ENCODE measurements at places on chromosomes 6 and 20.

DNA sequence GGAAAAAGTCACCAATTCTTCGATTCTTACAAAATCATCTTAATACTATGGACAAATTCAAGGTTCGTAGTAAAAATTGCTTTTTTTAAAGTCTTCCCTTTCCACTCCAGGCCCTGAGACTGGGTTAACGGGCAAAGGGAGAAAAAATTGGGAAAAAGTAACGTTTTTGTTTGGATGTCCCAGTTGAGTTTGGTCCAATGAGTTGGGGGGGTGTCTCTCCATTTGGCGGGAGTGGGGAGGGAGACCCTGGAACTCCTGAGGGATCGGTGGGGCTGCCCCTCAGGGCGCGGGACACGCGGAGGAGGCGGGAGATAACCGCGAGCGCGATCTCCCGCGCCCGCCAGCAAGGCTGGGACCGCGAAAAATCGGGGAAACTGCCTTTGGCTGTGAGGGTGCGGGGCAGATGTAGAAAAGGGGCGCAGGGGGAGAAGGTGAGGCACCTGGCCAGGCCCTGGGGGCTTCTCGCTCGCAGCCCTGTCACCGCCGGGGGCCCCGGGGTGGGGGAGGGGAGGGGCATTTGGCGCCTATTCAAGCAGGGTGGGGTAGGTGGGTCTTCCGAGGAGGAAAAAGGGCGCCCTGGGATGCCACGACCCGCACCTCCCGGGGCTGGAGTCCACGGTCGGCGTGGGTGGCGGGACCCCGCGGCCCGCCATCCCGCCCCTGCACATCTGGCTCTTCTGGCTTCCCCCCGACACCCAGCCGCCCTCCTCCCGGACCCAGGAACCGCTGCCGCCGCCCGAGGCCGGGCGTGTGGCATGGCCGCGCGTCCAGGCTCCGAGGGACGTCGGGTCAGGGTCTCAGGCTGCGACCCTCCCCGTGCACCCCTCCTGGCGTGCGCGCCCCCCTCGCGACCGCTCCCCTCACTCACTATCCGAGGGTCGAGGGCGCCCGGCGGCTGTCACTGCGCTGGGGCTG, 595 bp downstream of the FBXO5 start:
- no peak for DNase-seq

DNA sequence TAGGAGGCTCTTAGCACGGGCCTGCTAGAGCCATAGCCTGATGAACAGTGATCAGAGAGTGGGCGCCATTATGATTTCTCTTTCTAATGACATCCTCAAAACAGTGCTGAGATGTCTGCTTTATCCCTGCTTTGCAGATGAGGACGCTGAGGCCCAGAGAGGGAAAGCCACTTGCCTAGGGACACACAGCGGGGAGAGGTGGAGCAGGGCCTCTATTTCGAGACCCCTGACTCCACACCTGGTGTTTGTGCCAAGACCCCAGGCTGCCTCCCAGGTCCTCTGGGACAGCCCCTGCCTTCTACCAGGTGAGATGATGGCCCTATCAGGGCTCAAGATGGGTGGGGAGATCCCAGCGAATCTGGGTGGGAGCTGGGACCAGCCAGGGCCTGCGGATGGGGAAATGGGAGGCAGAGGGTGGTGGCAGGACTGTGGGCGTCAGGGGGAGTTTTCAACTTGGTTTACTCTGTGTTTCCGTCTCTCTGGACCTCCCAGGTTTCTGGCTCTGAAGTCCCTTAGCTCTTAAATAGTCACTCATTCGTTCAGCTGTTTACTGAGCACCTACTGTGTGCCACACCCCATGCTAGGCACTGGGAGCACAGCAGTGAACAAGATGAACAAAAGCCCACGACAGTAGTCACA, 36.7 kb downstream of the SRC start:
- peak; percentile 35 for DNase-seq

- DNase-seq: no peak
Measured at GRCh38 chr20:50844430-50845100, 49.7 kb downstream of the BCAS4 start.

DNA sequence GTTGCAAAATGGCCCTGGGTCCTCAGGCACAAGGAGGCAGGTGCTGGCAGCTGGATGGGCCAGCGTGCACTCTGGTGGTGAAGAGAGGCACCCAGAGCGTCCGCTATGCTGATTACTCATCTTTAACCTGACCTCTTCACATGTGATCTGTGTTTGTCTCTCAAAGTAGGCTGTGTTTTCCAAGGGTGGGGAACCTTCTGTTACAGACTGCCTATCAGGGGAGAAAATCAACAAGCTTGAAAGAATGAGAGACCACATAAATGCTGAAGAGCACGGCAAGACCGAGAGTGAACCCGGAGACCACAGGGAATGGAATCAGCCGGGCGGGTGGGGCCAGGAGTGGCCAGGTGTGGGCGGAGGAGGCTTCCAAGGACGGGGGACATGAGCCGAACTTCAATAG, 16.2 kb downstream of the BNIP5 start:
- DNase-seq: no peak

GRCh38 chr20:45704969-45705637, at the start of gene WFDC10B:
TSS of gene WFDC10B (minus strand) at chr20:45705019. CDS start at chr20:45685992, 19,027 bp downstream.
- DNase-seq: no peak

- DNase-seq: no peak
Measured at GRCh38 chr6:168206661-168207274, 112.8 kb downstream of the DACT2 start.

DNA sequence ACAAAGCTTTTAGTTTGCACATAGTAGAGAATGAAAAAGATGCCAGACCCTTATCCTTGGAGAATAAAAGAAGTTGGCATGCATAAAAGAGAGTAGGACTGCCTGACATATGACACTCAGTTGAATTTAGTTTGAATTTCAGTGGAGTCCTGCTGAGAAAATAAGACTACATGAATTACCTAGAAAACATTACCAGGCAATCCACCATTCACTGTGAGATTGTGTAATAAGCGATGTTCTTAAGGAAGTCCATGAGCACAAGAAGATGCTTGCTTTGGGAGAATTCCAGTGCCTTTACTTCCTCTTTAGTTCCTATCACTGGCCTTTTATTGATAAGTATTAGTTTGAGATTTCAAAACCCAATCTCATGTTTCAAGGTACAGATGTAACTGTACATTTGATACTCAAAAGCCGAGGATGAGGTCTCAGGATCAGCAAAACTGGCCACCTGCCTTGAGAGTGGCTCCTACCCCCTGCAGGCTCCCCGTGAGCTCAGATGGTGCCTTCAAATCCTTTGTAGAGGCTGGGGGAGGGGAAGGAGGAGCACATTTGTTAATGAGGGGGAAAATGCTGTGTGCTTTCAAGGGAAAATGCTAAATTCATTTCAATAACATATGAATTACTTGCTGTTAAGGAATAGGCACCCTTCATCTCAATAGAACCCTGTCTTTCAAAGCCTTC, 11.2 kb upstream of the UNC93A start:
- DNase-seq: no peak

DNA sequence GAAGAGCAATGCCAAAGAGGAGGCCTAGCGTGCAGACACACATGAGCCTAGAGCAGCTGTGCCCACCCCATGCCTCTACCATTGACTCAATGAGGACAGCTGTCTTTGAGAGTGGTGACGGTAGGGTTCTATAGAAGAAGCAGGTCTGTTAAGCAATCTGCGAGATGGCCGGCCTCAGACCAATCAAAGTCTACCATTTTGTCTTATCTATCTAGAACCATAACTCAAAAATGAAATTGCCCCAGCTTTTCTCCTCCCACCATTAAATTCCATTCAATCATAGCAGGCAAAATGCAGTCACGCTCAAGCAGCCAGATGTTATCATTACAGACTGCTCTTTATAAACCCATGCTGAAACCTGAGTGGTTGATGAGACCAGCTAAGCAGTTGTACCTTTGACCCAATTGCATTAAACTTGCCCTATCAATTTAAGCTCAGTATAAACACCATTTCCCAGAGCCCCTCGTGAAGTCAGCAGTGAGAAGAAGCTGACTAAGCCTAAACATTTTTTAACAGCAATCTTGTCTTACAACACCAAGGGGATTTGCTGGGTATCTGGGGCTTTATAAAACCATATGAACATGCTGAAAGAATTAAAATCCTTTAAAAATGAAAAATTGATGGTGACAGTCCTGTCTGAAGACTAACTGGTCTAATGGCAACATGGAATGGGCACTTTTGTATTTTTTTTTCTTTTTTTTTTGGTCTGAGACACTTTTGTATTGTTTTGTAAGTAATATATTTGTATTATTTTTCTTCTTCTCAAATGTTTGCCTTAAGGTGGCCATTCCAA, 57.5 kb downstream of the FOXC1 start:
- DNase-seq: no peak

GRCh38 chr6:149448821-149449453, 35.9 kb downstream of the ZC3H12D start:
- DNase-seq: no peak

GRCh38 chr6:3884007-3884745, 35.0 kb downstream of the FAM50B start:
- DNase-seq: no peak

- no peak for DNase-seq
Measured at GRCh38 chr6:40996591-40997233, 42.3 kb downstream of the UNC5CL start.

DNA sequence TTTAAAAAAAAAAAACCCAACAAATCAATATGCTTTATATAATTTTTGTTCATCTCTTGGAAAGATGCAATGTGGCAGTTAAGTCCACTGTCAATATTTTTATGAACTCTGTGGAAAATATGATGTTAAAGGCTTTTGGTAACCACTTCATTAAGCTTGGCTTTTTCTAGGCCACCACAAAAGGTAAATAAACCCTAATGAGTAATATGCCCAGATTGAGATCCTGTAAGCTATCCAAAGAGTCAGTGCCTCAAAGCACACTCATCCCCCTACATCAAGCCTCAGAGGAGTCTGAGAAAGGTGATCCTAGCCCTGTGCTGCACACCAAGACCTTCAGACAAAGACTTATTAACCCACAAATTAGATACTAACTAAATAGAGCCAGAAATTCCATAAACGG, 121.1 kb downstream of the CDC5L start:
- DNase-seq: no peak

DNA sequence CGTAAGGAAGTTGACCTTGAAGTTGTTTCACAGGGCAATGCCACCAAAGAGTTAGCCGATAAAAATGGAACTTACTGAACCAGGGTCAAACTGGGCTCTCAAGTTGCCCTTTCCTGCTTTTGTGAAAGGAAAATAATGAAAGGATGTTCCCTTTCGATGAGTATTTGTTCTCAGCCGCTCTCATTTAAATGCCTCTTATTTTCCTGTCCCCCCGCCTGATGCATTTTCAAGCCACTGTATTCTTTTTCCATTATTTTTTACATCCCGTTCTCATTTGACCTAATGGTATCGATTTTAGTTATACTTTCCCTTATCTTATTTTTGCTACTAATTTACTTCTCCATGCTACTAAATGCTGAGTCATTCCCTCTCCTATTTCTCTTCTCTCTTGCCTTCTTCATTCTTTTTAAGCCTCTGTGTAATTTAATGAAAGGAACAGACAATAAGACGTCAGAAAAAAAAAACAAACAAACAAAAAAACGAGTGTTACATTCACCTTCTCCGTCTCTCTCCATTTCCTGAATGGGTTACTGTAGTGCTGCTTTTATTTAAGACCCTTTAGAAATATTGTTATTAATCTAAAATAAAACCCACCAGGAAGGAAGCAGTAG, 655 bp upstream of the NDUFAF4 start:
- no peak for DNase-seq

- DNase-seq: no peak
Measured at GRCh38 chr6:72554761-72555221, 67.1 kb upstream of the KCNQ5 start.

DNA sequence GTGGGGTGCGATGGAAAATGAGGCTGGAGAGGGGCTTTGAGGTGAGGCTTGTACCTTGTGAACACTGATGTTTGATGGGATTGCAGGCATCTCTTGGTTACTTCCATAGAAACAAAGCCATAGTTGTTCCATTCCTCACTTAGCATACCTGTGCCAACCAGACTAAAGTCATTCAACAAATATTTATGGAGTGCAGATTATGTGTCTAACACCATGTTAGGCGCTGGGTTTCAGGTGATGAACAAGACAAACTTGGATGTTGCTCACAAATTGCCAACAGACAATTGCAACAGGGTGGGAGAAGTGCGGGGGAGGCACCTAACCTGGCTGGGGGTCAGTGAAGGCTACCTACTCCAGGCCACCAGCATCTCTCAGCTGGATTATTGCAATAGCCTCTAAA, 1.5 kb downstream of the TTPAL start:
- no peak for DNase-seq

- DNase-seq: no peak
Measured at GRCh38 chr20:53180928-53181362, 208.8 kb downstream of the TSHZ2 start.

- peak; percentile 74 for DNase-seq
Measured at GRCh38 chr20:64057628-64058498, 5.1 kb upstream of the TCEA2 start.

DNA sequence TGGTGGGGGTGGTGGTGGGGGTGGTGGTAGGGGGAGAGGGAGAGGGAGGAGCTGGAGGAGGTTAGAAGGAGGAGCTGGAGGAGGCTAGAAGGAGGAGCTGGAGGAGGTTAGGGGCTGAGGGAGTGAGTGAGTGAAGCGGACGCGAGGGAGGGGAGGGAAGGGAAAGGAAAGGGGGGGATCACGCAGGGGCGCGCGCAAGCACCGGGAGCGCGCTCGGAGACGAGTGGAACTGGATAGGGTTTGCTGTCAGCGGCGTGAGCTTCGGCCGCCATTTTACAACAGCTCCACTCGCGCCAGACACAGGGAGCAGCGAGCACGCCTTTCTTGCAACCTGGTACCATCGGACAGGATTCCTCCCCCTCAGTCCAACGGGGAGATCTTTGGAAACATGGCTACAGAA, 90.5 kb upstream of the FERMT1 start:
- no peak for DNase-seq

DNA sequence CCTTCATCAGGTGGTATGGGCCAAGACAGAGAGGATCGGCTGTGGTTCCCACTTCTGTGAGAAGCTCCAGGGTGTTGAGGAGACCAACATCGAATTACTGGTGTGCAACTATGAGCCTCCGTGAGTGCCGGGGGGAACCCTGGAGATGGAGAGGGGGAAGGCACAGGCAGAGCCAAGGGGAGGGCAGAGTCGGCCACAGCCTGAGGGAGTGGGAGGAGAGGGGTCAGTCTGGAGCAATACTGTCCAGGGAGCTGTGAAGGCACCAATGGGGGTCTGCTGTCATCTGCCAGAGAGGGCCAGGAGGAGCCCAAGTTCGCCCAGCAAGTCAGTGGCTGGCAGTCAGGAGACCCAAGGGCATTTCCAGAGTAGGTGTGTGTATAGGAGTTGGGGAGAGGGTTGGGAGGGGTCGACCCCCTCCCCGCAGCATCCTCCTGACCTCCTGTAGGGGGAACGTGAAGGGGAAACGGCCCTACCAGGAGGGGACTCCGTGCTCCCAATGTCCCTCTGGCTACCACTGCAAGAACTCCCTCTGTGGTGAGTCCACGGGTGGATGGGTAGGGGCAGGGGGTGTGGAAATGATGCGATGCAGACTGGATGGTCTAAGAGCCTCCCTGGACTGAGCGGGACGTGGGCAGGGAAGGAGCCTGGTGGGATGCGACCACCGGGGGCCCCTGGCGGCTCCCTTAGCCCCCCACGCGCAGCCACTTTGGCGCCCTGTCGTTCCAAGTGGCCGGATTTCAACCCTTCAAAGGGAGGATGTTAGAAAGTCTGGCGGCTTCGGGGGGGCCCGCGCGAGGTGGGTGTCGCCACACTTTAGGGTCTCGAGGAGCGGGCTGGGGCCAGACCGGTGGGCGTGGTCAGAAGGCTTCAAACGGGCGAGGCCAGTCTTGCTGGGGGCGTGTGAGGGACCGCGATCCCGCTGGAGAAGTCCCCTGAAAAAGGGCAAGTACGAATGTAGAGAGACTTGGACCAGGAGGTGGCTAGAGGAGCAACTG, 7.2 kb downstream of the PI16 start:
- no peak for DNase-seq

- no peak for DNase-seq
Measured at GRCh38 chr20:31838646-31839292, 6.6 kb downstream of the FOXS1 start.

All from natural killer cell treated with Interleukin-12 subunit alpha and Interleukin-12 subunit beta and Interleukin-15 and Interleukin-18, amount 100 ng/mL, for 72 hours (primary cell).